Hepatic stellate cell (primary cell): ENCODE measurements at places on chromosomes 7 and 10.
A peak's percentile ranks its signal among the peaks of the same experiment; 100 is the strongest.

- no peak for DNase-seq
Observed at GRCh38 chr7:120521761-120522737, 249.1 kb downstream of the KCND2 start.

DNA sequence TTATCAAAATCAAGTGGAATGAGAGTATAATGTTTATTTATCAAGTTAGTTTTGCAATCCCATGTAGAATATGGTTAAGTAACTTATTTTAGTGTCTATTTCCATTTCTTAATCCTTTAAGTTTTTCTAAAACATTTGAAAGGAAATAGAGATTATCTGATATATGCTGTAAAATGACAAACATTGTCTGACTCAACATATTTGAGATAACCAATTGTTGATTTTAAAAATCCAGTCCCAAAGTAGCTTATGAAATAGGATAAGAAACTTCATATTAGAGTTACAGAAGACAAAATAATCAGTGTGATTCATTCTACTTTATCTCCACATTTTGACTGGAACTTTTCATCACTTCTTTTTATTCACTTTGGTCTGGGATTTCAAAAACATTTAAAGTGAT lies 38.7 kb upstream of the CDK1 start:
- DNase-seq = peak; percentile 21

DNA sequence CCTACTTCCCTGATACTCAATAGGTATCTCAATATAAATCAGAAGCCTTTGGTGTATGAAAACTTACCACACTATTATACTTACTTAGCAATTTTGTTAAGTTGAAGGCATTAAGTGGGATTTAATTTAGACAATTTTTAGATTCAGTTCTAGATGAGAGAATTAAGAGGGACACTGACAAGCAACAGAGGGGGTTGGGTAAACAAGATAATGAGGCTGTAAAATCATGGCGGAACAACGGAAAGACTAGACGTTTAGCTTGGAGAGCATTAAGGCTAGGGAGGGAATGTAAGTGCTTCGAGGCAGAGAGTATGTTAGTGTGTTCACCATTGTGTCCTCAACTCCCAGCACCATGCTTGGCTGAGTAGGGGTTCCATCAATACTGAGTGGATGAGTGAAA lies 71.3 kb downstream of the DENND11 start:
- DNase-seq = no peak

- peak; percentile 36 for DNase-seq
Observed at GRCh38 chr7:39589323-39590111, 23.3 kb downstream of the YAE1 start.

GRCh38 chr7:50534690-50535290 lies 30.4 kb downstream of the DDC start:
- DNase-seq = peak; percentile 85

- DNase-seq = peak; percentile 12
Observed at GRCh38 chr7:30285536-30286284, 1.3 kb downstream of the ZNRF2 start.

DNA sequence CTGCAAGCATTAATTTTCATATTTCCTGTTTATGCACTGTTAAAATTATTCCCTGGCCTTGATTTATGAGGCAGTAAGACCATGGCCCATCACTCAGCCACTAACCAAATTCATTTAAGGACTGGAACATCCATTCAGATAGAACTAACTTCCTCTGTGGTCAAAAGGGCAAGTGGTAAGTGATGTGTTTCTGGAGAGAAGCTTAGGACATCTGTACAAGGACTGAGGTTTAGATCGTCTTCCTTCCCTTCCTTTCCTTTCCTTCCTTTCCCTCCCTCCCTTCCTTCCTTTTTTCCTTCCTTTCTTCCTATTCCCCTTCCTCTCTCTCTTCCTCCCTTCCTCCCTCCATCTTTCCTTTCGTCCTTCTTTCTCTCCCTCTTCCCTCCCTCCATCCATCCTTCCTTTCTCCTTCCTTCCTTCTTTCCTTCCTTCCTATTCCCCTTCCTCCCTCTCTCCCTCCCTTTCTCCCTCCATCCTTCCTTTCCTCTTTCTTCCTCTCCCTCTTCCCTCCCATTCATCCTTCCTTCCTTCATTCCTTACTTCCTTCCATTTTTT lies 1019.4 kb downstream of the TYW1 start:
- DNase-seq = no peak

- DNase-seq = no peak
Observed at GRCh38 chr7:111846898-111847297, 284.6 kb upstream of the IMMP2L start.
